ENCODE measurements at places on chromosomes 7 and 10.

DNA sequence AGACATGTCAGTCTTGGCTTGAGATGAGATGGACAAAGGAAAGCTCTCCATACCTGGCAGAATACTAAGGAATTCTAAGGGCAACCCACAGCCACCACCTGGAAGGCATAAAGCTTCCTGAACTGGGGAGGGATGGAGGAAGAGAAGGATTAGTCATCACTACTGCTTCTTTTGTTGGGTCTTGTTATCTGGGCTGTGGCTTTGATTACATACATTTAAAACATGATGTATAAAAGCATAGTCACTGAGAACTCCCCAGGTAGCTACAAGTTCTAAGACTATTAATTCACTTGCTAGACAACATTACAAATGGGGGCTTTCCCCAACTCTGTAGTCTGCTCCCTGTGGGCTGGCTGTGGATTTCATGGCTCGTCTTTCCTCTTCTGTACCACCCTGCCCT is 58.2 kb downstream of the RBM33 start:
- DNase-seq, result no peak

DNA sequence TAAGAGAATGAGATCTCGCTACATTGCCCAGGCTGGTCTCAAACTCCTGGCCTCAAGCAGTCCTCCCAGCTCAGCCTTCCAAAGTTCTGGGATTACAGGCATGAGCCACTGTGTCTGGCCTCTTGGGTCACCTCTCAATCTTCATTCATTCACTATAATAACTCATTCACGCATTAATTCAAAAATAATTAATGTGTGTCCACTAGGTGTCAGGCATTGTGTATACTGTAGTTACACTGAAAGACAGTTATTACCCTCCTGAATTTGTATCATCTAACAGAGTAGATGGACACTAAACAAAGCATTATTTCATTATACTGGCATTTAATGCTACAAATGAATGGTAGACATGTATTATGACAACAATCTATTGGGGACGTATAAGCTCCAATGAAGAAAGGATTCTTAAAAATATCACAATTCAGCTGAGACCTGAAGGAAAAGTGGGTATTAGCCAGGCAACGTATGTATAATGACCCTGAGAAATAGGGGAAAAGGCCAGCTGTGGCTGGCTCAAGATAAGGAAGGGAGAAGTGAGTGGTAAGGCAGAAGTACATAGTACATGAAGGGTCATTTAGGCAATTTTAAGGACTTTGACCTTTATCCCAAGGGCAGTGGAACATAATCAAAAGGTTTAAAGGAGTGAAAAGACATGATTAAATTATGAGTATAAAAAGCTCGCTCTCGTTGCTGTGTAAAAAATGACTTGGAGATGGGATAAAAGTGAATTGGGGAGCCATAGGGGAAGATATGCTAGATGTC is 150.7 kb downstream of the BTAF1 start:
- no peak for DNase-seq

GRCh38 chr10:53315709-53316108 is 543.1 kb upstream of the MBL2 start:
- DNase-seq, result no peak

- no peak for DNase-seq
Observed at GRCh38 chr10:48257407-48257961, 17.0 kb downstream of the FRMPD2 start.

DNA sequence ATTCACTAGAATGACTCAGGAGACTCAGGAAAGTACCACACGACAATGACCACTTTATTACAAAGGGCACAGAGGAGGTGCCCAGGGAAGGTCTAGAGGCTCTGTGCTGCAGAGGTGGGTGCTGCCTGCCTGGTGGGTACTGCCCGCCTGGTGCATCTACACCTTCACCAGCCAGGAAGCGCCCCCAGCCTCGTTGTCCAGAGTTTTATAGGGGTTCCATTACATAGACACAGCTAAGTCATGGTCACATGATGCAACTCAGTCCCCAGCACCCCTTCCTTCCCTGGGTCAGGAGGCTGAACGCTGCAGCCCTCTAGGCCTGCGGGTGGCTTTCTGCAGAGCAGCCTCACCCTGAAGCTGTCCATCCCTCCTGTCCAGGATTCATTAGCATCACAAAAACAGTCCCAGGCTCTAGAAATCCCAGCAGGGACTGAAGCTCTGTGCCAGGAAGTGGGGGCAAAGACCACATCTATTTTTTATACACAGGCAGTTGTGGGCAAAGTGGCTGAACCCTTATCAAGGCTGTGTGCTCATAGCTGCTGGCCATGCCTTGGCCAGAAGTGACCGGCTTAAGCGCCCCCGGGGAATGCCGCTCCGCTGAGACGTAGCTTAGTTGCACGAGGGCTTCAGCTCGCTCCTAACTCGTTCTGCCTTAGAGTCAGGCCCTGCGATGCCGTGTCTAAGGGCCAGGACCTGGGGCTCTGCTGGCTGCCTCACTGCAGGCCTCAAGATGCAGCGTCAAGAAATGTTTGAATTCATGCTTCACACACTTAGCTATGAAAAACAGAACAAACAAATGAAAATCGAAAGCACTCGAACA is 219.0 kb downstream of the GLRX3 start:
- no peak for DNase-seq

DNA sequence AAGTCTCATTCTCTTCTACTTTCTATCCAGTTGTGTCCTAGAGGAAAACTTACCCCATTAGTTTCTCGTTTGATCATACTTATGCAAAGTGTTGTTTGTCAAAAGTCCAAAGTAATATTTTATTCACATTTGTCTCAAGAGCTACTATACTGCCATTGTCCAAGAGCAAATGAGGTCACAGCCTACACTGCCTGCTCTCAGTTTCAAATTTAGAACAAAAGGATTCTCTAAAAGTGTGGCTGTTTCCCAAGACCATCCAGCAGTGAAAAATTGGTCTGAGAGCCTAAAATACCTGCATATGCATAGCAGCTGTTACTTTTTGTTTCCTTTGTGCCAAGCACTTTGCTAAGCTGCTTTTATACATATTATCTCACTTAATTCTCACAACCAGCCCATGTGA is 439.5 kb upstream of the NFE2L3 start:
- no peak for DNase-seq

GRCh38 chr10:35225204-35225603 is 98.6 kb downstream of the CREM start:
- no peak for DNase-seq

- no peak for DNase-seq
Observed at GRCh38 chr7:98470485-98471240, 69.8 kb upstream of the BAIAP2L1 start.

- DNase-seq, result no peak
Observed at GRCh38 chr7:33941418-33941817, 36.1 kb downstream of the BMPER start.

DNA sequence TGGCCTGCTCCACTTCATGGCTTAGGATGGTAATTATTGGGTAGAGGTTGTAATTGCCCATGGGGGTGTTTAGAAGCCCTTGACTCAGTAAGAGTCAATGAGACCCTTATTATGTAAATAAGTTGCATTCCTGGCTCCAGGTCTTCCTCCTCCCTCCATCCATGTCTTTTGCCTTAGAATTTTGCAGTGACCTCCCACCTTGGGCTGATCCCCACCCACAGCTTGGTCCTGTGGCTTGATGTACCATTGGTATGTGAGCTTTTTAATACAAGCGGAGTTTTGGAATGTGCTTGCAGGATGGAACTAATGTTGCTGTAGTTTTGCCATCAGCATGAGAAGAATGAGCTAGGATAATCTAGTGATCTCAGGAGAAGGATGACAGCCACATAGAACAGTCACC is 73.2 kb upstream of the DGKI start:
- DNase-seq, result no peak

DNA sequence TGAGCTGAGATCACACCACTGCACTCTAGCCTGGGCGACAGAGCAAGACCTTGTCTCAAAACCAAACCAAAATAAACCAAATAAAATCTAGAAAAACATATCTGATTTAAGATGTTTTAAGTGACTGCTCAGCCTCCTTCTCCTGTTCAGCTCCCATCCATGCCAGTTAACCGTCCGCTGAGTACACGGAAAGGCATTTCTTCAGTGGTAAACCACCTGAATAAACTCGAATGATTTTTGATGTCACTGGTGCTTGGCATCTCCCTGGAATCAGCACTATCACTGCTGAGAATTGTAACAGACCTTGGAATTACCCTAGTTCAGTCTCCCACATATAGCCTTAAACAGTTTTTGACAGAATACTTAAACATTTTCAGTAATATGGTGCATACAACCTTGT is 24.1 kb upstream of the NRCAM start:
- DNase-seq, result no peak

DNA sequence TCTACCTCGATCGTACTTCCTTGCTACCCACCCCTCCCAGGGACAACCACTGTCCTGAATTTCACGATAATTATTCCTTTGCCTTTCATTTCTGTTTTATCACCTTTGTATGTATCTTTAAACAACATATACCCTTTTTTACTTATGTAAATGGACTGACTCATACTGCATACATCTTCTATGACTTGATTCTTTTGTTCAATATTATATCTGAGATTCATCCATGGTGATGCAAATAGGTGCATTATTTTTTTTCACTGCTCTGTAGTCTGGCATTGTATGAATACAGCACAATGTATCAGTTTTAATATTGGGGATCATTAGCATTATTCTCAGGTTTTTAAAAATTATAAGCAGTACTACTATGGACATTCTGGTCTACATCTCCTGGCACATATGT is 69.4 kb downstream of the ABCC2 start:
- no peak for DNase-seq

DNA sequence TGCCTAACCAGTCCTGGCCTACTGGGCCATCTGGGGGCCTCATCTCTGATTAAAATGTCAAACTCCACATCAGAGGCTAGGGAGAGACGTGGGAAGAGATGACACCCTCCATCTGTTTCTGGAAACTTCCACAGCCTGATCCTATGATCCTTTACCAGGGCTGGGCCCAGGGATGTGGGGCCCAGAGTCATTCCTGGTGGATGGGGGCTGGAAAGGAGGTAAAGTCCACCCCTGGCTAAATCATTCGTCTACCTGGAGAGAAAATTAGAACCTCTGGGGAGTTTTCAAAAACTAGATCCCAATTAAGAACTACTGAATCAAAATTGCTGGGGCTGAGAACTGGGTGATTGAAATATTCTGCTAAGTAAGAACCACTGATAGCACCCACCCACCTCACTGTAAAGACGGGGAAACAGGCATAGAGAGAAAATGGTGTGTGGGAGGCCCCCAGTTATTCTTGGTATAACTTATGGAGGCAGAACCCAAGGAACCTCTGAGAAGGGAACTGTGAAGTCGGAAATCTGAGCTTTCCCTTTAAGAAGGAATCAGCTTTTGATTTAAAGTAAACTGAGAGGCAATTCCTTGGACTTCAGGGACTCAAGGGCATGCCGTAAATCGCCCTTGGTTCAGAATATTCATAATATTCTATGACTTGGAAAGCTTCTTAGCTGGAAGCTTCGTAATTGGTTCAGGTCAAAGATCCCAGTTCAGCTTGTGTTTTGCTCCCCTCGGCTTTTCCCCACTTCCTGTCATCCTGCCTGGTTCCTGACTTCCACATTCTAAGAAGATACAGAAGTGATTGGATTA is 53.1 kb downstream of the PRKAG2 start:
- DNase-seq, result no peak
